Activated CD4-positive, alpha-beta T cell treated with anti-CD3 and anti-CD28 coated beads, Interleukin-2, amount 50 U/mL, for 48 hours (primary cell): ENCODE measurements at places on chromosomes 7 and 10.

DNA sequence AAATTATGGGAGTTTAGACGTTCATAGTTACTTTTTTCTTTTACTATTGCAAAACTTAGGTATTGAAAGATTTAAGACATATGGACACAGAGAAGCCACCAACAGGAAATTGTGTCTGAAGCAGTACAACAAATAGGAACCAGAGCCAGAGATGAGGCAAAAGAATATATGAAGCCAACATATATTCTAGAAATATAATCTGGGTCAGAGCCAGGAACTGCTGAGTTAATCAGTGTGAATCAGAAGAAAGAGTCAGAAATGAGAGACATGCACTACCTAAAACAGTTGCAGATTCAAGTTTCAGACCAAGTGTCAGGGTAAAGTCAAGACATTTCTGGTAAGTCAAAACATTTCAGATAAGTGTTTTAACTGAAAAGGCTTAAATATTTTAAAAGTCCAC lies 67.7 kb downstream of the DGKB start:
- no peak for DNase-seq

DNA sequence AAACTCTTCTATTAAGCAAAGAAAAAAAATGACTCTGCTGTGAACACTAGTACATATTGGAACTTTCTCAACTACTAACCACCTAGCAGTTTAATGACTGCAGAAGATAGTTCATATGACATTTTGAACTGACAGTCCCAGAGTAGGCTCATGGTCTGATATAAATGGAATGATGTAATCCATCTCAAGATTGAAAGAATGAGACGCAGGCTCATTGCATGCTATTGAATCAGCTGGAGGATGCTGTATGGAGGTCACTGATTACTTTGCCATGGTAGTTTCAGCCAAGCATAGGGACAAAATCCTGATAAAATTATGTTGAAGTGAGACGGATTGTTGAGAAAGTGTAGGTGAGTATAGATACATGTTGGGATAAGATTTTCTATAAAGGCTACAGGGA lies 217.6 kb upstream of the SEMA3E start:
- DNase-seq, result no peak

- no peak for DNase-seq
Measured at GRCh38 chr10:4246881-4247358, 461.9 kb upstream of the KLF6 start.

- no peak for DNase-seq
Measured at GRCh38 chr7:15279640-15280039, 282.2 kb downstream of the AGMO start.

DNA sequence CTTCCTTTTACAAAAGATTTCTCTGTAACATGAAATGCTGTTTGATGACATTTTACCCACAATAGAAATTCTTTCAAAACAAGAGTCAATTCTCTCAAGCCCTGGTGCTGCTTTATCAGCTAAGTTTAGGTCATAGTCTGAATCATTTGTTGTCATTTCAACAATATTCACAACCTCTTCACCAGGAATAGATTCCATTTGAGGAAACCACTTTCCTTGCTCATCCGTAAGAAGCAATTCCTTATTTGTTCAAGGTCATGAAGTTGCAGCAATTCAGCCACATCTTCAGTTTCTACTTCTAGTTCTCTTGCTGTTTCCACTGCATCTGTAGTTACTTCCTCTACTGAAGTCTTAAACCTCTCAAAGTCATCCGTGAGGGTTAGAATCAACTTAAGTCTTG lies 315.3 kb downstream of the TYW1 start:
- no peak for DNase-seq

- no peak for DNase-seq
Measured at GRCh38 chr7:25083201-25083600, 41.9 kb downstream of the CYCS start.

- no peak for DNase-seq
Measured at GRCh38 chr10:97325754-97326153, 6.7 kb downstream of the FRAT1 start.

- DNase-seq, result no peak
Measured at GRCh38 chr7:31311552-31311951, 29.0 kb downstream of the NEUROD6 start.

DNA sequence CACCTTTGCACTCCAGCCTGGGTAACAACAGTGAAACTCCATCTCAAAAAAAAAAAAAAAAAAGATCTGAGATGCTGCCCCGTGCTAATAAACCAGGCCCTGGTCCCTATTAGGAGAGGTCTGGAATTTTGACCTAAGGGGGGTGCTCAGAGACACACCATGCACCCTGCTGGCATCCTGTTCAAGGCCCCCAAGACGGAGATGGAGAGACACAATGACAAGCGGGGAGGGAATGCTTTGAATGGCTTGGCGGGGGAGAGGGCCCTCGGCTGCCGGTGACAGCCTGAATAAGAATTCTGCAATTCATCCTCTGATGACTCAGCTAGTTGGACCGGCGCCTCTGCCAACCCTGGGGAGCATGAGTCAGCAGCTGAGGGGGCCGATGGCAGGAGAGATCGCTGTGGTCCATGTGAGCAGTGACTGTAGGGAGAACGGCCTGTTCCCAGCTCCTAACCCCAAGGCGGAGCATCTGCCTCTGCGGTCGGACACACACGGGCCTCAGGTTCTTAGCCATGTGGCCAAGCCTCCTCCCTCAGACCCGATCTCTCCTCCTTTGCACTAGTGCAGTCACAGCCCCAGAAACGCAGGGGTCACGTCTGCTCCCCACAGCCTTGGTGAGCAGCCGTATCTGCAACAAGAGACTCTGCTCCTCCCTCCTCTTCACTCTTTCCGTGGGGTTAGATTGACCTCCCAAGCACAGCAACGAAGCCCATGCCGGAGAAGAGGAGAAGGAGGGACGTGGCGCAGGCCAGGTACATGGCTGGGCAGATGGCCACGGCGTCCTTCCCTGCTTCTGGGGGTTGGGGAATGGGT lies 14.9 kb downstream of the TRIM56 start:
- DNase-seq, result peak; percentile 73

- no peak for DNase-seq
Measured at GRCh38 chr7:81811956-81812865, 42.4 kb upstream of the HGF start.

DNA sequence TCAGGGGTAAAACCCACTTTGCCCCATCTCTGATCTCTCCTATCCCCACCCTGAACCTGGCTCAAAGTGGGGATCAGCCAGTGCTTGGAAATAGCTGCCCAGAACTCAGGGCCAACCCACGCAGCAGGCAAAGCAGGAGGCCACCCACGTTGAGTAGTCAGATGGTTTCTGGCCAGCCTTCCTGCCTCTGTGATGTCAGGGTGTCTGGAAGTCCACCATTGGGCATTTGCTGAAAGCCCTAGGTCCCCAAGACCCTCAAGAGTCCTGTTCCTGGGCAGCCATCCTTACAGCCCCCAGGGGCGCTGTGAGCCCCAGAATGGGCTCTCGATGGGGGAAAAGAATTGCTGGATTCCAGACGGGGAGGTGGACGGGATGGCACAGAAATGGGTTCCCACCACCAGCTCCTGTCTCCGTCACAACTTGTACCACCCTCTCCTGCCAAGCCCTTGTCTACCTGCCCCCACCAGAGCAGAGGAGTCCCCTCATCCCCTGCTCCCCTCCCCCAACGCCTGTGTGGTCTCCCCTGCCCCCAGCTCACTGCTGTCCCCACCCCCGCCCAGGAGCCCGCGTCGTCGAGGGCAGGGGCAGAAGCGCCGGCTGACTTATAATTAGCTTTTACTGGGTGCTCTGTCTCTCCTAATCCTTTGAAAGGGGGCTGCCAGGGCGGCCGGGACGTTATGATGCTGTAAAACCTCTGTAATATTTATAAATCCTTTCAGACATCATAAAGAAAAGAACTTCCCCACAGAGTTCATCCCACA lies 3.9 kb downstream of the MYL10 start:
- no peak for DNase-seq

DNA sequence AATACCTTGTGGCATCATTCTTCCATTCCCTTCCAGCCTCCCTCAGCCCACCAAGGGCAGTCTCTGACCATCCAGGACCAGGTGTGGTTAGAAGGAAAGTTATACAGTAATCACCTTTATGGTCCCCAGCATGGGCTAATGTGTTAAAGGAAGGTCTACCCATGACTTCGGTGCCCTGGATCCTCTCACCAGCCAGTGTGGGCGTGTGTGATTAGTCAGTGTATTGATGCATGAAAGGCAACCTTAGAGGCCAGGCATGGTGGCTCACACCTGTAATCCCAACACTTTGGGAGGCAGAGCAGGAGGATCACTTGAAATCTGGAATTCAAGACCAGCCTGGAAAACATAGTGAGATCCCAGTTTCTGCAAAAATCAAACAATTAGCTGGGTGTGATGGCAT lies 88.9 kb downstream of the APBB1IP start:
- DNase-seq, result peak; percentile 9

- DNase-seq, result no peak
Measured at GRCh38 chr7:90313907-90314306, 7.2 kb downstream of the FAM237B start.

- DNase-seq, result no peak
Measured at GRCh38 chr10:110803830-110804338, 67.8 kb upstream of the PDCD4 start.

GRCh38 chr7:149783386-149784250 lies 10.2 kb upstream of the ZNF467 start:
- DNase-seq, result no peak

GRCh38 chr7:6117533-6117932 lies 86.4 kb downstream of the ANKRD61 start:
- DNase-seq, result no peak

GRCh38 chr7:44290252-44290620 lies 35.2 kb downstream of the CAMK2B start:
- DNase-seq, result no peak

- DNase-seq, result no peak
Measured at GRCh38 chr10:47019155-47020145, 108.2 kb downstream of the PTPN20 start.

GRCh38 chr10:109746861-109747260 lies 176.4 kb downstream of the XPNPEP1 start:
- no peak for DNase-seq

- DNase-seq, result no peak
Measured at GRCh38 chr7:7207876-7208275, 25.5 kb downstream of the C1GALT1 start.

DNA sequence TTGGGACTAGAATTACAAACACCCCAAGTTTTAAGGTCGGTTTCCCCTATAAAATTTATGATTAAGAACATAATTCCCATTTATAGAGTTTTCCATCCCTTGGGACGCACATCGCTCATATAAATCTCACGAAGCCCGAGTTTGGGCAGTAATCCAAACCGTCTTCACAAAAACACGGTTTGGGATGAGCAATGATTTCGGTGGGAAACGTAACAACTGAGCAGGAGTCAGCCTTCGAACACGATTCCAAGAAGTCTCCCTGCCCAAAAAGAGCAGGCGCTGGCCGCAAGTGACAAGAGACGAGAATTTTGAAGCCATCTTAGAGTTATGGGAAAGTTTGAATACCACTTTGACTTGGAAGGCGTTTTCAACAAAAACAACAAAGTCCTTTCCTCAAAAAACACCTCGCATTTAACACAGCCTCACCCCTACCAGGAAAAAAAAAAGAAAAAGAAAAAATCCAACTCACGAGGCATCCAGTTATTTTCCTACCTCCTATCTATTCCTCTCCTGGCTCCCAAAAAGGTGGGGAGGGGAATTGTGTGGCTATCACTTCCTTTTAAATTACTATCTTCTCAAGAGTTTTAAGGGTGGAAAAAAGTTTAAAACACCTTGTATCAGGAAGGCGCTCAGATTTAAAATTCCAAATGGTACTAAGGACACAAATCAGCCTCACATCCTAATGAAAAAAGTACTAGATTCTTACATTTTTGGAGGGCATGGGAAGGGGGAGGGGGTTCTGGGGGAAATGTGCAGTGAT lies 1.6 kb downstream of the SEPHS1 start:
- no peak for DNase-seq

GRCh38 chr7:115293628-115294240 lies 371.8 kb downstream of the MDFIC start:
- DNase-seq, result no peak

- no peak for DNase-seq
Measured at GRCh38 chr7:157819455-157819807, 482.6 kb downstream of the DNAJB6 start.

DNA sequence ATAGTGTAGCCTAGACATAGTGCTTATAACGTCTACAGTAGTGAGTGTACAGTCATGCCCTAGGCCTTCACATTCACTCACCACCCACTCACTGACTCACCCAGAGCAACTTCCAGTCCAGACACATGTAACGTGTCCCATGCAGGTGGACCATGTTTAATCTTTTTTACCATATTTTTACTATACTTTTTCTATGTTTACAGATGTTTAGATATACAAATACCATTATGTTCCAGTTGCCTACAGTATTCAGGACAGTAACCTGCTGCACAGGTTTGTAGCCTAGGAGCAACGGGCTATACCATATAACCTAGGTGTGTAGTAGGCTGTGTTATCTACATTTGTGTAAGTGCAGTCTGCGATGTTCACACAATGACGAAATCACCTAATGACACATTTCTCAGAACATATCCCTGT lies 11.0 kb downstream of the MPP7 start:
- peak; percentile 64 for DNase-seq
